ENCODE measurements at places on chromosomes 2 and 18.
A peak's percentile ranks its signal among the peaks of the same experiment; 100 is the strongest.

GRCh38 chr2:213004197-213004821, 147.1 kb downstream of the IKZF2 start:
- DNase-seq: no peak

DNA sequence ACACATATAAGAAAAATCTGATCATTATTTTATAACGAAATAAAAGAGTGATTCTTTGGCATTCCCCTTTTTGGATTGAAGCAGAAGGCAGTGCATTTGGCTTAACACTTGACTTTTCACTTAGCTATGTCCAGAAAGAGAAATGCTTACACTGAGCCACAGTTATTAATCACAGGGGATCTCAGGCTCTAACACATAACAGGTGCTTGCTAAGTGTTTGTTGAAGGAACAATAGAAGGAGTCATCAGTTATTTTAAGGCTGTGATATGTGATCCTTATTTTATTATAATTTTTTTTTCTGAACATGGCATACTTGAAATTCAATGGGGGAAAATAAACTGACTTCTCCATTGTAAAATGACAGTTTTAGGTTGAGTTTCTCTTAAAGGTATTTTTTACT, 209.5 kb downstream of the UBE2E3 start:
- DNase-seq: no peak

- no peak for DNase-seq
Measured at GRCh38 chr18:43471873-43472272, 194.6 kb upstream of the SYT4 start.

- DNase-seq: peak; percentile 65
Measured at GRCh38 chr2:172147944-172148650, 45.4 kb upstream of the DLX2 start.

GRCh38 chr18:24170360-24170759, 31.5 kb downstream of the CABYR start:
- DNase-seq: no peak

DNA sequence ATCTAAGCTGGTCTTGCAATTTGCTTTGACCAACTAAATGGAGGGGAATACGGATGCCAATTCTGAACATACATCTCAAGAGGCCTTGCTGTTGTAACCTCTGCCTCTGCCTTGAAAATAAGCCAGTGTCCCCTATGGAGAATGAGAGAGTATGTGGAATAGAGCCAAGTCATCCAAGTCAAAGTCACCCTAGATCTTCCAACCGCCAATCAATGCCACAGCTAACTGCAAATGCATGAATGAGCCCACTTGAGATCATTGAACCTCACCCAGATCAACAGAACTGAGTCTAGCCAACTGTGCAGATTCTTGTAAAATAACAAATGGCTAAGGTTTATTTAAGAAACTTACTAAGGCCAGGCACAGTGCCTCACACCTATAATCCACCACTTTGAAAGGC, 139.8 kb upstream of the TANK start:
- no peak for DNase-seq

DNA sequence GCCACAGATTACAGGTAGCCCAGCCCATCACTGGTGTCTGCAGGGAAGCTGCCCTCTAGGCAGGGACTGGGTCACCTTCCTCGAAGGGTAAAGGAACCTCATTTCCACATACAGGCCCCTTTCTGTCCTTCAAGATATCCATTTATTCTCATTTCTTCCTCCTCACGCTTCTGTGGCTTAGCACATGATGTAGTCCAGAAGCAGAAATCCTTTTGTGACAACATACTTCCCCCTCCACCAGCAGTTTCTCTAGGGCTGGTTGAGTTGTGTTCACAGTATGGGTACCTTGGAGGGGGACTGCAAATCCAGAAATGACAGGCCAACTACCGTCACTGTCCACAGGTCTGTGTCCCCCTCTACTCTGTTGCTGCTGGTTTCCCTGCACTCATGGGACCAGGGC, 364.9 kb downstream of the ANAPC1 start:
- DNase-seq: no peak

DNA sequence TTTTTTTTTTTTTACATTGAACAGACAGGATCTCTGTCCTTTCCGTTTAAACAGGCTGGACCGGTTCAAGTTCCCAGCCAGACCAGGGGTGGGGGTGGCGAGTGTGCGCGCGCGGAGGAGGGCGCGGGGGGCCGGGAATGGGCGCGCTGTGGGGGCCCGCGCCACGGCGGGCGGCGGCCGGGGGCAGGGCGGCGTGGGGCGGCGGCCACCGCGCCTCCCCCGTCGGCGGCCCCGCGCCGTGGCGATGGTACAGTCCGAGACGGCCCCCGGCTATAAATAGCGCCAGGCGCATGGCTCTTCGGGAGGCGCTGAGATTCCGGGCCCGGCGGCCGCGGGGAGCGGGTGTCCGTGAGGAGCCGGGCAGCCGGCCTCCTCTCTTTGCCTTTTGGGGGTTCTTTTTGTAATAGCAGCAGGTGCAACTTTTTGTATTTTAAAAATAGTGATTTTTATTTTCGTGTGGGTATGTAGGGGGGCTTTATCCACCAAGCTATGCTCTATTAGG, 430 bp upstream of the CELF4 start:
- no peak for DNase-seq

- DNase-seq: no peak
Measured at GRCh38 chr18:59264121-59264571, 9.1 kb downstream of the RAX start.

GRCh38 chr2:66839551-66840320, 404.8 kb downstream of the MEIS1 start:
- peak; percentile 12 for DNase-seq

- DNase-seq: no peak
Measured at GRCh38 chr2:1521878-1522830, 108.9 kb downstream of the TPO start.

- no peak for DNase-seq
Measured at GRCh38 chr18:30583768-30584167, 458.8 kb downstream of the DSC3 start.

- no peak for DNase-seq
Measured at GRCh38 chr18:31102025-31102684, at the start of gene DSC2. Gene DSC2 (minus strand): TSS chr18:31102421. CDS start chr18:31101971, 450 bp downstream.

DNA sequence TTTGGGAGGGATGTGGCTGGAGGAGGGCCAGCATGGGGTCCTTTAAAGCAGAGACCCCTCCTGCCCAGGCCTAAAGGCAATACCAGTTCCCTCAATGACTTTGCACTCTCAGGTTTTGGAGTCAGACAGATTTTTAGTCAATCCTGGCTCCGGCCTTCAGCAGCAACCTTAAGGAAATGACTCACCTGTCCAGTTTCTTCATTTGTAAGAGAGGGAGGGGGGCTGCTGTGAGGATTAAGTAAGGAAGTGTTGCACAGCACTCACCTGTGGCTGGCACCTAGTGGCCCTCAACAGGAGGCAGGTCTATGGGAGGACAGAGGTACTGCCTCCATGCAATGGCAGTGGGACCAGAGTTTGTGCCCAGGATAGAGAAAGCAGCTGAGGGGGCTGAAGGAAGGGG, 13.7 kb downstream of the CNGA3 start:
- DNase-seq: no peak

DNA sequence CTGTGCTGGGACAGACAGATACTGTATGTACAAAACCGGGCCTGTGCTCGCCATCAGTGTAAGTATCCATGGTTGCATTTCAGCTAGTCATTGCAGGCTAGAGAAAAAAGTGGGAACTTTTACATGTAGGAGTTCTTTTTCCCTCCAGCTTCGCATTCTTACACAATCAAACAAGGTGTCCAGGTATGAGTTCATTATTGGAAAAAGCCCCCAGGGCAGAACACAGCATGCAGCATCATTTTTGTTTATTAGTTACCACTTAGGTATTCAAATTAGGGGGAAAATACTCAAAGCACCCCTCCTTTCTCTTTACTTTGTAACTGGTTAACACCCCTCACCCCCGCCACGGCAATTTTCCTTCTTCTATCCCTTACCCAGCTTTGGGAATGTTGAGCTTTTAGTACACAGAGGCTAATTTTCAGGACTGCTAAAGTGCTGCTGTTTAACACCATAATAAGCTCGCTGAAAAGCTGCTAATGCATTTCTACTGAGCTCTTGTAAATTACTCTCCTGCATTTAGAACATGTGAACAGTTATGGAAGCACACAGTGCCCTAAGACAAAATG, 13.6 kb downstream of the UPP2 start:
- no peak for DNase-seq

DNA sequence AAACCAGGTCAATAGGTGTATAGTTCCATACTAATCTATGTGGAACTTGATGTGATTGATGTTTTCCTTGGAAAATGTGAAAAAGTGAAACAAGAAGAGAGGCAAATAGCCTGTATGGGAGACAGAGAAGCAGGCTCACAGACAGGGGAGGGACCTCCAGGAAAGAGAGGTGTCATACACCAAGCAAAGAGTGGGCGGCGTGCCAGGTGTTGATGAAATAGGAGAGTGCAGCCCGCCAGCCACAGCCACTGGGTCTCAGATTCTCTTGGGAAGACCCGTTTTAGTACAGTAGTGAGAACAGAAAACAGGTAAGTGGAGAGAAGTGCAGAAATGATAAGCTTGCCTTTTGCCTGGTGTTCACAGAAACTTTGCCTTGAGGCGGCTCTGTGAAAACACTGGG, 301.9 kb downstream of the ZNF407 start:
- no peak for DNase-seq

DNA sequence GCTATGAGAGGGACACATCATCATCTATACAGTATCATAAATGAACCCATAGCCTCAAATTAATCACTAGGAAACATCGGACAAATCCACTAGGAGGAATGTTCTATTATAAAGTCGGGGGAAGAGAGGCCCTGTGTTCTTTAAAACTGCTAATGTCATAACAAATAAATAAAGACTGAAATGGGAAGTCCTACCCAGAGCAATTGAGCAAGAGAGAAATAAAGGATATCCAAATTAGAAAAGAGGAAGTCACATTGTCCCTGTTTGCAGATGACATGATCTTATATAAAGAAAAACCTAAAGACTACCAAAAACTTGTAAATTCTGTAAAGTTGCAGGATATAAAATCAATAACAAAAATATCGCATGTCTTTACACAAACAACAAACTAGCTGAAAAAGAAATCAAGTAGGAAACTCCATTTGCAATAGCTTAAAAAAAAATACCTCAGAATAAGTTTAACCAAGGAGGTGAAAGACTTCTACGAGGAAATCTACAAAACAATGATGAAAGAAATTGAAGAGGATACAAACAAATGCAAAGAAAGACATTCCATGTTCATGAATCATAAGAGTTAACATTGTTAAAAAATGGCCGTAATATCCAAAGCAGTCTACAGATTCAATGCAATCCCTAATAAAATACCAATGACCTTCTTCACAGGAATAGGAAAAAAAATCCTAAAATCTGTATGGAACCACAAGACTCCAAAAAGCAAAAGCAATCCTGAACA, 30.6 kb downstream of the RTN4 start:
- no peak for DNase-seq

DNA sequence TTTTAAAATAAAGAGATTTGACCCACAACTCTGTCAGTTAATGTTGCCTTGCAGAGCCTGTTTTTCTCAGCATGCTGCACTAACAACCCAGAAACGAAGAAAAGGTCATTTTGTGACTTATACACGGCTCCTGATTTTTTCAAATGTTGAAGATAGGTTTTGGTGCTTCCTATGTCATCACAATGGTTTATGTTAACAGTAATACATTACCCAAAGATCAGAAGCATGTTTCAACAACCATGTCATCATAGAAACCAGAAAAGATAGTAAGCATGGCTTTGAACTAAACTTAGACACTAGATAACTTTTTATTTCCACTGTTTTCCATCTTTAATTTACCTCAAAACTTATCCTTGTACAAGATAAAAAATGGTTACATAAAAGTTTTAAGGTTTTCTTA, 10.1 kb downstream of the BAZ2B start:
- no peak for DNase-seq

DNA sequence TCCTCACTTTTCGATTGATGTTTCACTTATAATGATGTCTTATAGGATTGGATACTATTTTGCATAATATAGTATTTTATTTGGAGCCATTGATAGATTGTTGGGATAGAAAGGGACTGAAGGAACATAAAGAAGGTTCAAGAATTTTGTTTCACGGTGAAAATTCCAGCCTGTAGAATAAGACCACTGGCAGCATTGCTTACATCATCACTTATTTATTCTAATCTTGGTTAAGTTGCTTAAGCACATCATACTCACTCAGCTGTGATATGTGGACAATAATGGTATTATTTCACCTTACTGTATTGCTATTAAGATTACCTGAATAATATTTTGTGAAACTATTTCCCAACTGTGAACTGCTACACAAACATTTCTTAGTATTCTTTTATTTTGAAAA, 118.3 kb downstream of the FIGN start:
- DNase-seq: no peak

DNA sequence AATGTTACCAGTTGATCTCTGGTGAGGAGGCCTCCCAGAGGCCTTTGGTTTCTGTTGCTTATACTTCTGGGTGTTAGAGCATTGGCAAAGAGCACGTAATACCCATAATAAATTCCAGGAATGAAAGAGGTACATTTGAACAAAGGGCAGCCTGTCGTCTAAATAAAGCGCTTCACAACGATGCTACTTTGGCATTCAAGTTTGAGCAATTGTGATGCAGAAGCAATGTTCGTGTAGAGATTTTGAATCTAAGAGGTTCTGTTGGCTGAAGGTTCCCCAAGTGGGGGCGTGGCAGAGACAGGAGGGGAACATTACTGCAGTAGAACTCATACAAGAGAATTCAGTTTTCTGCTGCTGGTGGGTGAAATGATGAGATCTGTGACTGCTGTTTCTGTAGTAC, 27.8 kb downstream of the ZNF532 start:
- no peak for DNase-seq

GRCh38 chr2:70936165-70936978, 672 bp downstream of the ATP6V1B1 start:
- no peak for DNase-seq

GRCh38 chr2:161436411-161436810, 20.3 kb downstream of the TBR1 start:
- DNase-seq: no peak

DNA sequence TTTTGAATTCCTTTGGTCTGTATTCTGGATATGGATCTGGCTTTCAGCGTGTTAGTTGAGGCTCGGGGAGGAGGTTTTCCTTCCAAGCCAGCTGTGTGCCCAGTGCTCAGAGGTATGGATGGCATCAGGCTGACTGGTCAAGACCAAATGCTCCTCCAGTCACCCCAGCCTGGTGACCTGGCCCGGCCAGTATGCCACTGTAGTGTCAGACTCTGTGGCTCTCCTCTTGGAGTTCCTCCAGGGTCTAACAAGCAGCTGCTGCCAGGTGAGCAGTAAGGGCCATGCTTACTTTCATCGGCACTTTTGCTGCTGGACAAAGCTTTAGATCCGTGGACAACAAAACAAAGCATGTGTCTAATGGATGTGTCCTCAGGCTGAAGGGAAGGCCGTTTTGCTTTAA, 44.1 kb downstream of the CABLES1 start:
- no peak for DNase-seq

GRCh38 chr2:191255756-191256312, 10.6 kb downstream of the MYO1B start:
- DNase-seq: no peak

Measured in T1000 (cell line).